ENCODE measurements at places on chromosomes 4 and X.

DNA sequence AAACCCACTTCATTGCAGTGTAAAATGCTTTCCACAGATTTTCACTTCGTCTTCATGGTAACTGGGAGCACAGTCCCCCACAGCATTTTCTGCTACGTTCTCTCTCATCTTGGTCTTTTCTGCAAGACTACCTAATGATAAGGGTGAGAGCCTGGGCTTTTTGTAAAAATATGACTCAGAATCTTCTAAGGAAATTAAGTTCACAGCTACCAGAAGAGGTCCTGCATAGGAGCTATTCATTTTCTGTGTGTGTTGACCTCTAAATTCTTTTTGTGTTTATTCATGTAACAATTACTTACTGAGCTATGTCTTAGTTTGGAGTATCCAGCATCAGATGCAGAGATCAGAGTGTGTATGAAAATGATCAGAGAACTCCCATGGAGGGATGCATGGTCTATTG lies 192.2 kb downstream of the CPEB2 start:
- DNase-seq = no peak

- no peak for DNase-seq
Measured at GRCh38 chr4:24003496-24003895, 113.6 kb upstream of the PPARGC1A start.

DNA sequence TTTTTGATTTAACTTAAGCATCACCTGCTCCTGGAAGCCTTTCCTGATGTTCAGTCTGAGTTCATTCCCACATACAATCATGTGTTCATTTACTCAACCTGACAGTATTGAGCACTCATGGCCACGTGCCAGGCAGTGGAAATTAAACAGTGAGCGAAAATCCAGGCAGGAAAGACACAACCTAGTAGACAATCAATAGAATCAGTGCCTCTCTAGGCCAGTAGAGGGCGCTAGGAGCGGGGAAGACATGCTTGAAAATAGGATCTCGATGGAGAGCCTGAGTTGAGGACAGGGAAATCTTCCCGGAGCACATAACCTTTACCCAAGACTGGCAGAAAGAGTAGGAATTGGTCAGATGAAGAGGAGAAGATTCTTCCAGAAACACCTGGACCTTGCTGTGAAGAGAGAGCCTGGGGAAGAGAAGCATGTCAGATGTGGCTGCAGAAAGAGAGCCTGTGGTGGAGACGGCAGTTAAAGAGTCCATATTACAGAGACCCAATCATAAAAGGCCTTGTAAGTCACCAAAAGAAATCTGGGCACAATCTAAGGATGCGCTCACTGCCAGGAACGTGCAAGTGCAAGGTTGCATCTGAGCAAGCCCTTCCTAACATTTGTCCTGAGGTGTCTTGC lies 103.5 kb downstream of the LDB2 start:
- no peak for DNase-seq

GRCh38 chrX:7201496-7201895 lies 53.5 kb upstream of the PUDP start:
- DNase-seq = no peak

GRCh38 chr4:76981644-76982043 lies 32.1 kb downstream of the SEPTIN11 start:
- DNase-seq = no peak

- no peak for DNase-seq
Measured at GRCh38 chr4:7412554-7412912, 22.2 kb downstream of the PSAPL1 start.

GRCh38 chr4:76679691-76680090 lies 218.3 kb downstream of the SOWAHB start:
- DNase-seq = no peak

DNA sequence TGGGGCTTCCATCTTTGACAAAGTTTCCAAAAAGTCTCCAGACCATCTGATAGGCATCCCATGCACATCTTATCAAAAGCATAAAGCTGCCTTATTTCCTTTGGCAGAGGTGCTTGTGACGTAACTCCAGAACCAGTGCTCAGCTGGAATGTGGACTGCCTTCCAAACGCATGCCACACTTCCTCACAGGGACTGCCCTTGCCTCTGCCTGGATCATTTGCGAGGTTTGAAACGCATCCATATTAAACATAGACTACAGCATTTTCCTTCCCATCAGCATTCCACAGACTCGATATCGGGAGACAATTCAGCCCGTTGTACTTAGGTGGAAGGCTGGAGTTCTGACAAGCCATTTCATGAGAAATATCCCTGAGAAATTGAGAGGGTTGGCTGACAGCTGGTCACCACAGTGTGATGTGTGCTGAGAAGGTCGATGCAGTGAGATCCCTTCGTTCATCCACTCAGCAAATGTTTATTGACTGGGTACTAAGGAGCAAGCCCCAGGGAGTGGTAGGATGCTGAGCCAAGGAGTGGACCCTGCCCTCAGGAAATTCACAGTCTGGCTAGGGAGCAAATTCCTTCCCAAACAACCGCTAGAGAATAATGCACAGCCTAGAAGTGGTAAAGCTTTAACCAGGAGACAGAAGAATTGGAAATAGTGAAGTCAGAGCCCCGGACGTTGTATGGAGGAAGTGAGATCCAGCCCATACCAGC lies 376.0 kb downstream of the BCOR start:
- DNase-seq = no peak

DNA sequence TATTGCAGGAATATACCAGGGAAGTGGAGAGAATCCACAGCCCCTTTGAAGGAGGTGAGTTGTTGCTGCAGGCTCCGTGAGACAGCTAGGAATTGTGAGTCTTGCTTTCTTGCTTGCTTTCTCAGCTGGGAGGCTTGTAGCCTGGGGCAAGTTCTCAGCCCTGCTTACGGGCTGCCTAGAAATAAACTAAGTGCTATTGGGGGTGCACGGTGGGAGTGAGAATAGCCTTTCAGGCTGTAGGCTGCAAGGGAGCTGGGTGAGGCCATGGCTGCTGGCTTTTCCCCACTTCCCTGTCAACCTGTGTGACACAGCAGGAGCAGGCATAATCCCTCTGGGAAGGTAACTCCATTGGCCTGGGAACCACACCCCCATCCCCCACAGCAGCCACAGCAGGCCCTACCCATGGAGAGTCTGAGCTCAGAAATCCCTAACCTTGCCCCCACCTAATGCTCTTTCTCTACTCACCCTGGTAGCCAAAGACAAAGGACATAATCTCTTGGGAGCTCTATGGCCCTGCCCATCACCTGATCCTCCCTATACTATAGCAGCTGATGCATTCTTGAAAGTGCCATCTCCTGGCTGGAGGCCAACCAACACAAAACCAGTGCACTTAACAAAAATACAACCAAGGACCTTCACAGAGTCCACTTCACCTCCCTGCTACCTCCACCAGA lies 113.0 kb downstream of the MMRN1 start:
- DNase-seq = no peak

DNA sequence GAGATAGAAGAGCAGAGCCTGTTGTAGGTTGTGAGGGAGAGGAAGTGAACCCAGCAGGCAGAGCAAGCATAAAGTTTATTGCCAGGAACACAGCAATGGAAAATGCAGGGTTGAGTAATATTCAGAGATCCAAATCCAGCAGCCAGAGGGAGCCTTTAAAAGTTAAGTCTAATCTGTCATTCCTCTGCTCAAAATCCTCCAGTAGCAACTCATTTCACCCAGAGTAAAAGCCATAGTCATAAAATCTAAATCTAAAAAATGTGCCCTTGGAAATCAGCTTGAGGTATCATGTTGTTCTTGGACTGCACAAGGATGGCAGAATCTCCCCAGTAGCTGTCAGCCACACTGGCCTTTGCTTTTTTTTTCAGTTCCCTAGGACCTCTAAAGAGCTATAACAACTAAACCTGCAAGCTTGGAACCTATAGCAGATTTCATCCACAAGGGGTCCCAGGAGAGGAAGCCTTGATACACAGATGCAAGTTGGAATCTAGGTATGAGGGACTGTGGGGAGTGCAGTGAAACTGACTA lies 62.9 kb upstream of the FRAS1 start:
- no peak for DNase-seq

DNA sequence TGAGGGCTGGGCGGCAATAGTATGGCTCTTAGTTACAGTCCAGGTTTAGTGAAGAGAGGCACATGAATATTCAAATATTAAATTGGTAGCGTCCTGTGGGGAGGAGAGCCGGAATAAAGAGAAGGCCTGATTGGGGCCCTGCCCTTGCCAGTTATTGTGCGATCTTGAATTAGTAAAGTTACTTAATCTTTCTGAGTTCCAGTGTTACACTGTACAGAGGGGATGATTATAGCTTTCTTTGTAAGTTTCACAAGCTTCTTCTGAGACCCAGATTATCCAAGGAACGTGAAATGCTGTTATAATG lies 1.2 kb downstream of the METAP1 start:
- DNase-seq = no peak

- DNase-seq = no peak
Measured at GRCh38 chr4:120156120-120156718, 89.6 kb upstream of the MAD2L1 start.

DNA sequence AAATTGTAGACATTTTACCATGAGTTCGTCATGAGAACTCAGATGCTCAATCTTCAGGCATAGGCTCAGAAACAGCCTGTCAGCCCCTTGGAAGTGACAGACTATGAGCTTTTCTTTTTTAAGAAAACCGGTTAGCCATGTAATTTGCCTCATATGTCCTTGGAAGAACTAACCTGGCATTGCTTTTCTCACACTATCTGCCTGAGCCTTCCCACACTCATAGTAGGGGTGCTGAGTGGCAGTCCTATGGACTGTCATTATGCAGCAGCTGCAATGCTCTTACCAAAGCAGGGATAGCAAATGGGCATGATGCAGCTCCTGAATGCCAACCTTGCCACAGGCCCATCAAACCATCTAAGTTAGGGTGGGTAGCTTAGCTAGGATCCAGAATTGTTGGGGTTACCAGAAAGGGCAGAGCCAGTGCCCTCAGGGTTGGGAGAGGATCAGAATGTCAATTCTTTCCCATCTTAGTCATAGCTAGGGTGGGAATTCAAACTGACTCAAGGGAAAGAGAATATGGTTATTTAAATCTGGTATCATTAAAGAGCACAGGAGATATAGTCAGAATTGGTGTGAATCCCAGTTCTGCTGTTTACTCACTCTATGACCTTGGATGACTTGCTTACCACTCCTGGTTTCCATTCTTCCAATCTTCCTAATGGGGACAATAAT lies 230.6 kb upstream of the CPEB2 start:
- no peak for DNase-seq

- DNase-seq = no peak
Measured at GRCh38 chrX:123357941-123358340, 173.9 kb downstream of the GRIA3 start.

GRCh38 chr4:89497517-89498308 lies 190.1 kb upstream of the GPRIN3 start:
- DNase-seq = no peak

- DNase-seq = no peak
Measured at GRCh38 chr4:102600689-102601088, 99.5 kb downstream of the NFKB1 start.

DNA sequence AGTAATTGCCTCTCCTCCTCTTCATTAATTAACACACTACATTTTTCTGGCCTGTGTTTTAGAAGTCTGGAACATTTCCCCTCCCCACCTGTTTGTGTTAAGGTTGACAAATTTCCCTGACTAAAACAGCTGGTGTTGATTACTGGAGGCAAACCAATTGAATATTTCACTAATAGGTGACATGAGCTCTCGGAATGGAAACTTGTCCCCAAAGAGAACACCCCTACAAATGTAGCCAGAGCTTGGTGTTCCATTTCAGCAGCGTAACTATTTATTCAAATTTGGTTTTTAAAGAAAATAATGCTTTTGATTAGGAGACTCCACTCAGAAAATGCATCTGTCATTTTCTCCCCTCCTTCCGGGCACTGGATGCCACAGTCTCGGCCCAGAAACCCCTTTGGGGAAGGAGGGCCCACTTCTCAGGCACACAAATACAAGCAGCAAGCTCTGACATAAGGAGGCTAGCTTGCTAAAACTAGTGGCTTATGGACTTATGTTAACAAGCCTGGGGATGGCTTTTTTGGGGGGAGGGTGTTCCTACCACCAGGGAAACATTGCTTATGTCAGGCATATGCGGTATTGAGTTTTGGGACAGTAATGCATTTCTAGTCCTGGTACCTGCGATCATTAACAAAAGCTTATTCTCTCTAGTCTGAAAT lies 2.2 kb downstream of the RNF150 start:
- DNase-seq = no peak

DNA sequence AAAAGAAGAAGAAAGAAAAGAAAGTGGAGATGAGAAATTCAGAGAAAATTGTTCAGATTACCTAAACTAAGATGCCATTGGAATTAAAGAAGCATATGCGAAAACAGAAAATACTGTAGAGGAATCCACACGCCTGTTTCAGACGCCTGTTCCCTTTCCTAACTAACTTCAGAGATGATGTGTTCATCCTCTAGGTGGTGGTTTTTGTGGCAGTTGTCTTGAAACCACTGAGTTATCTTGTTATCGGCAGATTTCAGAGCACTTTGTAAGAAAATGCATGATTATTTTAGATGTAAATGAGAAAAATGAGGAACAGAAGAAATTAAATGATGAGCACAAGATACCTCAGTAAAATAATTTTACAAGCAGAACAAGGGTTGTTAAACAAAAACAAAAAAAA lies 48.3 kb downstream of the FUNDC1 start:
- DNase-seq = no peak

- no peak for DNase-seq
Measured at GRCh38 chr4:76305033-76305687, 1.4 kb upstream of the STBD1 start.

GRCh38 chr4:106614441-106614840 lies 245.9 kb upstream of the GIMD1 start:
- DNase-seq = no peak

DNA sequence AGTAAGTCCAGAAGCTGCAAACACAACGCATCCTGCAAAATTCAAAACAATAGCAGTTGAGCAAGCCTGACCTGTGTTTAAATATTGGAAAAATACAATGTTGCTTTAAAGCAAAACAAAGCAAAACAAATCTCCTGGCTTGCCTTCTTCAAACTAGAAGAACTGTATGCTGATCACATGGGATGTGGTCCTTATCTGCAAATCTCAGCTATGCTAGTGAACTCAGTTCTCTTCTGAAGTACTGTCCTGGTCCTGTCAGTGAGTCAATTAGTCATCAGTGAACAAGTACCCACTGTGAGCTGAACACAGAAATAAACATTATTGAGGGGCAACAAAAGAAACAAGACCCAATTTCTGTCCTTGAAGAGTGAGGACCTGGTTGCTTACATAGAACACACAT lies 522.5 kb downstream of the SMARCA1 start:
- DNase-seq = no peak

GRCh38 chr4:24952667-24953066 lies 39.8 kb upstream of the CCDC149 start:
- DNase-seq = no peak

Data from activated naive CD4-positive, alpha-beta T cell treated with Interleukin-2 at 50 U/mL for 16 hours (primary cell).